ENCODE measurements at places on chromosomes 1 and 21.

- DNase-seq = no peak
Observed at GRCh38 chr1:186435336-186435735, 25.6 kb downstream of the PDC start.

DNA sequence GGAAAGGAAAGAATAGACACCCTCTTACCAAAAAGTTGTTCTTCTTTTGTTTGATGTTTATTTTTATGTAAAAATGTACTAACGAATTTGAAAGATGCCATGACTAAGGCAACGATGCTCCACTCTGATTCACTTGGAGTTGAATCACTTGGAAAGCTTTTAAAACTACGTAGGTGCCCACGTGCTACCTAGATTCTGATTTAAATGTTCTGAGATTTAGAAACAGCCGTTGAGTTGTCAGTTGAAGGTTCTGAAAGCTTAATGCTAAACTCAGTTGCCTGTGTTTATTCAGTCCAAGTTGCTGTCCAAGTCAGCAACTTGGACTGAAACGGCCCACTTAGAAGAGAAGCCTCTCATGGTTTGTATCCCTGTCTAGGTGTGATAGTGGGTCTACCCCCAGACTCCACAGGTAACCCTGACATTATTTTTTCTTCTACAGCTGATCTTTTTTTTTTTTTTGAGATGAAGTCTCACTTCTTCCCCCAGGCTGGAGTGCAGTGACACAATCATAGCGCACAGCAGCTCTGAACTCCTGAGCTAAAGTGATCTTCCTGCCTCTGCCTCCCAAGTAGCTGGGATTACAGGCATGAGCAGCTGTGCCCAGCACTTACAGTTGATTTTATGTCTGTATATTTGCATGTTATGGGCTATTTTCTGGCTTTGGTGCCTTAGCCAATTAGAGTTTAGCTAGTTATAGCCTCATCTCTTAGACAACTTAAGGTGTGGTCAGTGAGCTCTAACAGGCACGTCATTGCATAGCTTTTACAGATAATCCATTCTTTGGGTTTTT, 1.4 kb upstream of the VAMP4 start:
- no peak for DNase-seq

GRCh38 chr1:226938903-226939437, 1.1 kb upstream of the COQ8A start:
- no peak for DNase-seq

GRCh38 chr1:2331200-2331544, 60.2 kb downstream of the MORN1 start:
- no peak for DNase-seq

GRCh38 chr1:40508375-40509341, at the start of gene EXO5:
EXO5 (plus strand) TSS chr1:40508767; CDS start chr1:40514545, 5,778 bp downstream.
- no peak for DNase-seq

- DNase-seq = no peak
Observed at GRCh38 chr1:223225061-223225460, 82.0 kb upstream of the TLR5 start.

DNA sequence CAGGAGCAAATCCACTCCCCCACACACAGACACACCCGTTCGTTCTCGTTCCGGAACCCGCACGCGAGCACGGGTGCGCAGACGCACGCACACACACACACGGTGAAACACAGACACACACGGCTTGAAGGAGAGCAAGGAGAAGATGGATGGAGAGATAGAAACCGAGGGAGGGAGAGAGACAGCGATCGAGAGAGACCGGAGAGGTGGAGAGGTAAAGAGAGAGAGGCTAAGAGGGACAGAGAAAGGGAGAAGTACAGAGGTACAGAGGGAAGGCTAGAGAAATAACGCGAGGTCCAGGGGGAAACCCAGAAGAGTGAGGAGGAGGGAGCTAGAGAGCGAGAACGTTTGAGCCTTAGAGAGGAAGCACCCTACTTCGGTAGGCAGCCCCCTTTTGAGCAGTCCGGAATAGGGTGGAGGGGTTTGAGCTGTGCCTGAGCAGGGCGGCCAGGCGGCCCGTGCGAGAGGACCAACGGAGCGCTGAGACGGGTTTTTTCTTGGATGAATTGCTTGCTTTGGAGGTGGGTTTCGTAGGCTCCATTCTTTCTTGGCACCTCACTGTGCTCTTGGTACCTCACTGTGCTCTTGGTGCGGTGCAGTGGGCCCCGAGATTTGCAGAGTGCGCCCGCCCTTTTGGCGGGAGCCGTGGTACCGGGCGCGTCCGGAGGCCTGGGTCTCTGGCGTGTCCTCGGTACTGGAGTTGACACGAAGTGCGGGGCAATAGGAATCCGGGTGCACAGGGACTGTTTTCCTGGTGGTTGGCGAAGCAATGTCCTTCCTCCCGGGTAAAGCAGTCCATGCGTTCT, 88.4 kb upstream of the RHOU start:
- DNase-seq = no peak

- no peak for DNase-seq
Observed at GRCh38 chr1:52435650-52436049, 31.2 kb downstream of the PRPF38A start.

DNA sequence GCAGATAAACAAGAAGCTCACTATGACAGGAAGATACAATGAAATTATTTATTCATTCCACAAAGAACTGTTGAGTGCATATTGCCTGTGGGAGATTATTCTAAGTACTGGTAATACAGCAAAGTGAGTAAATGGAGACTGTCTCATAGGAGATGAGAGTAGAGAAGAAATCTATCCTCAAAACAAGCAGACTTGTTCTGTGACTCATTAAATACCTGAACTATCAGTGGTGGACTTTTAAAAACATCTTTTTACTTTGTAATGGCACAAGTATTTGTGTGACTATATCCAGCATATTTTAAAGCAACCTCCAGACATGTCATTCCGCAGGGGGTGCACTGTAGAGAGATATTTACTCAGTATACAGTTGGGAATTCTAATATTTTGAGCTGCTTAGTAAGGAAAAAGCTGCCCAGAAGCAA, 259.2 kb downstream of the FMN2 start:
- DNase-seq = no peak

- no peak for DNase-seq
Observed at GRCh38 chr1:70979881-70980280, 67.7 kb downstream of the PTGER3 start.

GRCh38 chr1:206012086-206012859, 9.1 kb upstream of the RAB7B start:
- DNase-seq = no peak

GRCh38 chr1:21762022-21762404, 20.9 kb downstream of the USP48 start:
- DNase-seq = no peak

DNA sequence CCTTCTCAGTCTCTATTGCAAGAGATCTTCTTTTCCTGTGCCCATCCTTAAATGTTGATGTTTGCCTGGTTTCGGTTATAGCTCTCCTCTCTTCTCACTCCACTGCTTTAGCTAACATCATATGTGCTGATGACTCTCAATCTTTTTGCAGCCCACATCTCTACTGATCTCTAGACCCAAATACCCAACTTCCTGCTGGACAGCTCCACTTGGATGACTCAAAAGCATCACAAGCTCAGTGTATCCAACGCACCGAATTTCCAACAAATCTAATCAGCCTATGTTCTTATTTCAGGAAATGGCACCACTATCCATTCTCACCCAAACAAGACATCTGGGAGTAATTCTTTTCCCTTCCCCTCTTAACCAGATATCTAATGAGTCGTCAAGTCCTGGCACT, 79.1 kb upstream of the ARTN start:
- DNase-seq = no peak

All from AG09319 (cell line).